ENCODE measurements at places on chromosomes 11 and 22.

- no peak for DNase-seq
Observed at GRCh38 chr11:62149986-62150886, 26.4 kb downstream of the INCENP start.

GRCh38 chr11:118239509-118240205, 12.5 kb downstream of the MPZL3 start:
- no peak for DNase-seq

DNA sequence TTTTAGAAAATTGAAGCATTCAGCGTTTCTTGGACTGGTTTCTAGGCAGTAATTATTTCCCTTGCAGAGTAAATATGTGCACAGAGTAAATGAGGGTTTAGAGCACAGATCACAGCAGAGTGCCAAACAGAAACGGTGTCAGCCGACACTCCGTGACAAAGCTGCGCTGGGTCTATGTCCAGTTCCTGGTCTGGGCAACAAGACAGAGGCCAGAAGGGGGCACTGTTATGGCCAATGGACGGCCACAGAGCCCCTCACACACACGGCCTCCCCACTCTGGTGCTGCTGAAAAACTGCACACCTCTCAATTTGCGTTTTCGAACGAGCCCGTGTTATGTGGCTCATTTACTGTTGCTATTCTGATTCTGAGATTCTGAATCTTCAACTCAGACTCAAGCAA, 180.7 kb downstream of the MPPED1 start:
- no peak for DNase-seq

DNA sequence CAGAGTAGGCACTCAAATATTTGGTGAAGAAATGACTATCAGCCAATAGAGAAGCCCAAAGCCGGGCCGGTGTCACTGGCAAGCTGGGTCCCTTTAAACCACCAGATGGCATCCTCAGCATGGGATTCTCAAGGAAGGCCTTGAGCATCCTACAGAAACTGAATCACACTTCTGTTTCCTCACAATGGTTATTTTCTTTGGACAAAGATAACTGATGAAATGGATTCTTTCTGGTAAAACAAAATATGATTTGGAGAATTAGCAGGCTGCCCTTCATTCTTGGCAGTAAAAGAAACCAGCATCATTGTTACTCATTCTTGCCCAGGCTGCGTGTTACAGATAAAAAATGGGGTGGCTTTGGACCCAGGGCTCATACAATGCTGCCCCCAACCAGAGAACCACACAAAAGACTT, 30.3 kb upstream of the ASPHD2 start:
- peak; percentile 91 for DNase-seq

- no peak for DNase-seq
Observed at GRCh38 chr22:29205252-29205593, 473 bp upstream of the EMID1 start.

DNA sequence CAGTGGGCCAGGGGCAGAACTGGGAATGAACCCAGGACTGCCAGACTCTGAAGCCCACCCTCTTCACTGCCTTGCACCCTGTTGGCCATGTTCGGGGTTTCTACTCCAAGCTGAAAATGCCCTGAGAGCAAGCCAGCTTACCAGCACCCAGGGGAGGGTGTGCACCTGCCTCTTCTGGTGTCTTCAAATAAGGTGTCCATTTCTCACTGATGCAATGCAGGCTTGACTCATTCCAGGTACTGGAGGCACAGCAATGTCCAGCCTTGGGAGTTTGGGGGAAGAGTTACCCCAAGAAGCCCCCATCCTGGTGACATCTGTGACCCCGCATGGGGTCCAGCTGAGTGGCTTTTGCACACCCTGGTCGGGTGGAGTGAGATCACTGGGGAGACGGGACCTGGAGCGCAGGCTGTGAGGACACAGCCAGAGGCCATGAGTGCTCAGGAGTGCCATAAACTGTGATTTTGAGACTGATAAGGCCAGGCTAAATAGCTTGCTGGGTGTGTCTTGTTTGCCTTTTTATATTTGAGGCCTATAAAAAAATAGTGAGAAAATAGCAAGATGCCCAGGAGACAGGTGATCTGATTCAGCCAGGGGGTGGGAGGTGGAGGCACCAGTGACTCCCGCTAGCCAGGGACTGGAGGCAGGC, 4.6 kb upstream of the CERK start:
- DNase-seq = no peak

- DNase-seq = no peak
Observed at GRCh38 chr11:113481672-113482071, 6.5 kb upstream of the DRD2 start.

DNA sequence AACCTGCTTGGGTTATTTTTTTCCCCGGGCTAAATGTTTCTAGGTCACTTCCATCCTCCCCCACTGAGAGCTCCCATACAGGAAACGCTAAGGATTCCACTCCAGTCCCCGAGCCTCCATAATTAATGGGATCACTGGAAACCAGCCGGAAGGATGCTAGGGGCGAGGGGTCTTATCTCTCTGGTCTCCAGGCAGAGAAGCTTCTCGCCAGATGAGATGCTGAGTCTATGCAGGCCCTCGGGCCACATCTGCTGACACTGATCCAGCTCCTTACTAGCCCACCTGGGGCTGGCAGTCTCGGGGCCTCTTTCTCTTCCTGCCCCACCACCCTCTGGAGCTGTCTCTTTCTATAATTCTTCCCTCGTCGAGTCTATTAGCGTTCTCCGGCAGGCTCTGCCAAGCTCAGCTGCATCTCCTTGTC, 125.9 kb upstream of the SYT13 start:
- no peak for DNase-seq

DNA sequence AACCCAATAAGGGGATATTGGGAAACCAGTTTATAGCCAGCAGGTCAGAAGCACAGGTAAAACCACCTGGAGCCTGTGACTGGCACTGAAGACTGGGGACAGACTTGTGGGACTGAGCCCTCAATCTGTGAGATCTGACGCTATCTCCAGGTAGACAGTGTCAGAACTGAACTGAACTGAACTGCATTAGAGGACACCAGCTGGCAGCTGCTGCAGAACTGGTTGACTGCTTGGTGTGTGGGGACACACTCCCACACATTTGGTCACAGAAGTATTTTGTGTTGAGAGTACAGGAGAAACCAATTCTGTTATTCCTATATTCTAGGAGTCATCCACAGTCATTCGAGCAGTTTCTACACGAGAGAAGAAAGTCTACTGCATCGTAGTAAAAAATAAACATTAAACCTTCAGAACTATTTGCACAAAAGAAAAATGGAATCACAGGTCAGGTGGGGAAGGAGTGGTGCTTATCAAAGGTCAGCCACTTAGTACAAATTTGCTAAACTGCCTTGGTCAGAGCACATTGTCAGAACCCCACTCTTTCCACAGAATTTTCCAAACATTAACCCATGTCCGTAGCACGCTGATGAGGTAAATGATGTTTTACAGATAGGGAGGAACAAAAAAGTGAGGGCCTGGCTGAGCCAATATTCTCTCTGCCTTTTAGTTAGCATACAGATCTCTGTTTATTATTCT, 77.2 kb downstream of the SIK3 start:
- DNase-seq = no peak

DNA sequence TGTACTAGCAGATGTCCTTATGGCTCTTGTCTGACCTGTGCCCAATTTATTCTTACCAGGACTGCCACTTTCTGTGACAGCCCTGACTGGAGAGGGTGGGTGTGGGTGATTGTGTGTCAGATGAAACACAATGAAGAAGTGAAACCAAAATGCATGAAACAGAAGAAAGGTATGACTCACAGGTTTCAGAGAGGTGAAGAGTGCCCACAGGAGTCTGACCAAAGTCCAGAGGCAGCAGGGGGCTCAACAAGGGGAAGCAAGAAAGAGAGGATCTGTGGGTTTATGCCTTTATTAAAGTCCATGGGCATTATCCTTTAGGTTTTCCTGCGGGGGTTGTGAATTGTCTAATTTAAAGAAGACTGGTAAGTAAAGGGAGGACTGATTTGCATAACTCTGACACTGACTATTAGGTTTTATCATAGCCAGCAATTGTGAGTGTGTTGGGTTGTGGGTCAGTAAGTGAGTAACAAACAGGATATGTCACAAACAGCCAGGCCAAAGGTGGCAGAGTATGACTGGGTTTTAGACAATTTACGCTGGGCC, 3.9 kb upstream of the OR4C6 start:
- no peak for DNase-seq

- DNase-seq = no peak
Observed at GRCh38 chr11:88801484-88802123, 264.2 kb downstream of the GRM5 start.

DNA sequence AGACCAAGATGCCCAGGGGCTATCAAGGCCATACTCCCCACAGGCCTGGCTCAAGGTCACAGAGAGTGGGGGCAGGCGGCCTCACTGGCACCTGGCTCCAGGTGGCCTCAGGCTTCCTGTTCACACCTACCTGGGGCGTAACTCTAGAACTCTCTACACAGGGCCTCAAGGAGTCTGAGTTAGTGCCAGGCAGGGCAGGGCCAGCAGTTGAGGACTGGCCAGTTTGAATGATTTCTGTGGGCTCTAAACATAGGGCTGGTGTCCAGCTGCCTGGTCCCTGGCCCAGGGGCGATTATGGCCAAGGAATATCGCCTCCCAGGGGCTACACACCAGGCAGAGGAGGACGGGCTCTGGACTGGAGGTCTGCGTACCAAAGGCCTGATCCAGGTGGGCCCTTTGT, 79.2 kb downstream of the WNT7B start:
- DNase-seq = no peak

GRCh38 chr11:134442246-134442645, 30.2 kb upstream of the B3GAT1 start:
- DNase-seq = no peak

DNA sequence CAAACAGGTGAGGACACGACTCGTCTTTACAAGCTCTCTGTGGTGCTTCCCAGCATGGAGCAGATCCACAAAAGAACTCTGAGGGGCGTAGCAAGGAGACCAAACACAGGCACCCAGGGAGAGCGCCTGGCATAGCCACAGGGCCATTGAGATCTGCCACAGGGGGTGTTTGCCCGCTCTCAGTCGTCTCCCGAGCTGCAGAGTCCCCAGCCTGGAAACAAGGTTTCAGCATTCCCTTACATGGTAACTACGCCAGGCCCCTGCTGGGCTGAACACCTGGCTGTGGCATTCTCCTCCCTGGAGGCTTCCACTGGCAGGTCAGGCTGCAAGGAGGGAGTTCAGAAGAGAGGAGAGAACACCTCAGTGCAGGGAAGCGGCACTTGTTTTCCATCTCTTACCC, 962.1 kb downstream of the NTM start:
- DNase-seq = no peak

- DNase-seq = no peak
Observed at GRCh38 chr11:124923296-124923695, 4.2 kb downstream of the HEPN1 start.

DNA sequence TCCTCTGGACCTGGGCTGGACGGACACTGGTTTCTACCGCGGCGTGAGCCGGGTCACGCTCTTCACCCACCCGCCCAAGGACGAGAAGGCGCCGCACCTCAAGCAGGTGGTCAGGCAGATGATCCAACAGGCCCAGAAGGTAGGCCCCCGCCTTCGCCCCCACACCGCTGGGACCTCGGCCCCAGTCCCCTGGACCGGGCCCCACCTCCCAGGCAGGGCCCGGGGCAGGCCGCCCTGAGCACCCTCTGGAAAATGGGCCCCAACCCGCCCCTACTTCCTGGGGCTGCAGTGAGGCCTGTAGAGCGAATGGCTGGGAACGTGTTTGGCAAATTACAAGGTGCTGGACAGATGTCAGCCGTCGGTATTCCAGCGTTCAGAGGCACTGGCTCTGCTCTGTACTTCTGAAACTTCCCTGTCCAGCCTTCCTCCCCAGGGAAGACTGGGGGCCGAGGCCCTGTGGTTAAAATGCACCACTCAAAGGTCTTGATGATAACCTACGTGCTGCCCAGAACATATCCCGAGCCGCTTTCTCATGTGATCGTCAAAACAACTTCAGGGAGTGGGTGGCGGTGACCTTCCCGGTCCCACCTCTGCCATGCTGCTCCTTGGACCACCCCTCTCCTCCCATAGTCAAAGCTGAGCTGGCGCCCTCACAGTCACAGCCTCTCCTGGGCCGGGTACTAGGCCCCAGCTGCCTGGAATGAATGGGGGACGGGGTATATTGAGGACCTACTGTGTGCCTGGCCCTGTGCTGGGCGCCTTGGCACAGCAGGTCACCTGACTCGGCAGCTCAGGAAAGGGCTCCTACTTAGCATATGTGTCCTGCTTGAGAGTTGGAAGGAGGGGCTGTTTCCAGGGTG, 869 bp downstream of the FAM83F start:
- no peak for DNase-seq

GRCh38 chr11:128546916-128547315, 40.4 kb downstream of the ETS1 start:
- DNase-seq = no peak

- DNase-seq = no peak
Observed at GRCh38 chr11:94597896-94598295, 30.7 kb downstream of the PIWIL4 start.

GRCh38 chr11:83037877-83038276, 33.8 kb downstream of the RAB30 start:
- DNase-seq = no peak

- no peak for DNase-seq
Observed at GRCh38 chr11:11468954-11469353, 115.9 kb upstream of the CSNK2A3 start.

GRCh38 chr22:32531931-32532819, 57.6 kb downstream of the FBXO7 start:
- DNase-seq = peak; percentile 98

Data from AG08395 (cell line).